NB4 (cell line): ENCODE measurements at places on chromosomes 11 and 22.

- DNase-seq = no peak
These were observed 4.9 kb upstream of the FLI1 start for GRCh38 chr11:128688896-128689546.

DNA sequence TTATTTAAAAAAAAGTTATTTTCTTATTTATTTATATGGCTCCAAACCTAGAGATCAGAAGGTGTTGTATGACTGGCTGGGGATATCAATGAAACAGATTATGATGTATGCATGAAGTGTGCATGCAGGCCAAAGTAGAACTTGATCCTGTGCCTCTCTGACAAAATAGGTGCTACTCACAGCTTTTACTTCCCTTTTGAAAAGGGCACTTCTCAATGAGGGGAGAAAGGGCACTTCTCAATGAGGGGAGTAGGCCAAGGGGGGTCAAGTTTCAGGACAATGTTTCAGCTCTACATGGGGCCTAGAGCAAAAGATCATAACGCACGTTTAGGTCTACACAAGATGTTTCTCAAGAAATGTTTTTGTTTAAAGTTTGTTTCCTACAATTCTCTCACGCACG lies 397.5 kb downstream of the ETS1 start:
- DNase-seq = no peak

GRCh38 chr11:120995184-120995583 lies 28.7 kb upstream of the TBCEL start:
- no peak for DNase-seq

DNA sequence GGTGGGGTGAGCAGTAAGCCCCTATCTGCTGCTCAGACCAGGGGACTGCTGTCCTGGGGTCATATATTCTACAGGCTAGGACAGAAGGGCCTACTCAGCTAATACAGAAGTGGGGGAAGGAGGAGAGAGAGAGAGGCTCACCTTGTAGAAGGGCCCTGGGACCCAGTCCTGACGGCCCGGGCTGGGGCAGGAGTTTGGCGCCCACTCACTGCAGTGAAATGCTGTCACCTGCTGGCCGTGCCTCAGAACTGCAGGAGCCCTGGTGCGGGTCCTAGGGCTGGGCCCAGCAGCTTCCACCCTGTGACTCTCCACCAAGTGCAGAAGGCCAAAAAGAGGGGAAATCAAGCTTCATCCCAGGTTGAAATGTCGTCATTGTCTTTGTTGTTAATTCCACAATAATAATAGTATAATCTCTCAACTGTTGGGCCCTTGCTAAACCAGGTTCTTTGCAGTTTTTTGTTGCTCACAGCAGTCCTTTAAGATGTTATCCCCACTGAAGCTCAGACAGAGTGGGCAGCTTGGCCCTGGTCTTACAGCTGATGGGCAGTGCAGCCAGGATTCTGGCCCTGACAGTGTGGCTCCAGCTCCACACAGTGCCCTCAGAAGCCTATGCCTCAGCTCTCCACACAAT lies 29.6 kb downstream of the TRIM29 start:
- peak; percentile 70 for DNase-seq

DNA sequence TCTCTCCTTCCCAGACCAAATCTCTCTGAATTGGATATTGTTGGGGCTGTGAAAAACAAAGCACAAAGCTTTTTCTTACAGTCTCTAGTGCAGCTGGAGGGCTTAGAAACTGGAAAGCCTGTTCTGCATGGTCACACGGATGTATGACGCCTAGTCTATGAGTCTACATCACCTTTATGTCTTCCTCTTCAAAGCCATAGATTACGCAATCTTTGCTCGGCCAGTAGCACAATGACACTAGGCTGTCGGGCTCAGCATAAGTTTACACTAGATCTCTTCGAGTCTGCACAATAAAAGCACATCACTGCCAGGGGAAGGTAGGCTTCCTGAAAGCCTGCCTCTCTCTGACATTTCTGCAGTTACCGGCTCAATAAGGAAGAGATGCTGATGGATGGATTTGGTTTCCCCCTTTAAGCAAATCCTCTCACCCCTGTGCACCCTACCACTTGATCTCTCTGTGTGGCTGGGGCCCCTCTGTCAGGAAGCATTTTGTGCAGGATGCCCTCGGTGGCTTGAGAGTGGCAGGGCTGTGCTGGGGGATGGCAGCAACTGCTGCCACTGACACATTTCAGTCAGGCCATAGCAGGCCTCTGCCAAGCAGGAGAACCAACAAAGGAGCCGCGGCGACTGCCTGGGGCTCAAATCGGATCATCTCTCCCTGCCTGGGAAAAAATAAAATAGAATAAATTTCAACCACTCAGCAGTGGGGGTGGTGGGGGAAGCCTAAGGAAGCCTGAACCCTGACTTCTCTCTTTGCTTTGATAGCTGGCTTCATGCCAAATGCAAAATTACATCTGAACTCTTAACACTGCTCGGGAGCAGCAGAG lies 1272.8 kb downstream of the LRRC4C start:
- DNase-seq = peak; percentile 10

DNA sequence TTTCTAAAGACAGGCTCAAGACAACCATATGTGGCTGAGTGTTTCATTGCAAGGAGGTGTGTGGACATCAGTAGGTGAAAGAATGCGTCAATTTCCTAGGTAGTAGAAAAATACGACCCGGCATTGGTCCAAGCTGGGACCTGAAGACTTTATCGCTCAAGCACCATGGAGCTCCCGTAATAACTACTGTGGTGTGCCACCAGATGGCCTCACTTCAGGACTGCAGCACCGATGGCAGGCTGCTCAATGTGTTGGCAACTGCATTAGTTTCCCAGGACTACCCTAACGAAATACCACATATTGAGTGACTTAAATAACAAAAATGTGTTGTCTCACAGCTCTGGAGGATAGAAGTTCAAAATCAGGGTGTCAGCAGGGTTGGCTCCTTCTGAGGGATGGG lies 72.4 kb upstream of the FAT3 start:
- peak; percentile 26 for DNase-seq

GRCh38 chr11:9172389-9172788 lies 81.0 kb upstream of the SCUBE2 start:
- no peak for DNase-seq

DNA sequence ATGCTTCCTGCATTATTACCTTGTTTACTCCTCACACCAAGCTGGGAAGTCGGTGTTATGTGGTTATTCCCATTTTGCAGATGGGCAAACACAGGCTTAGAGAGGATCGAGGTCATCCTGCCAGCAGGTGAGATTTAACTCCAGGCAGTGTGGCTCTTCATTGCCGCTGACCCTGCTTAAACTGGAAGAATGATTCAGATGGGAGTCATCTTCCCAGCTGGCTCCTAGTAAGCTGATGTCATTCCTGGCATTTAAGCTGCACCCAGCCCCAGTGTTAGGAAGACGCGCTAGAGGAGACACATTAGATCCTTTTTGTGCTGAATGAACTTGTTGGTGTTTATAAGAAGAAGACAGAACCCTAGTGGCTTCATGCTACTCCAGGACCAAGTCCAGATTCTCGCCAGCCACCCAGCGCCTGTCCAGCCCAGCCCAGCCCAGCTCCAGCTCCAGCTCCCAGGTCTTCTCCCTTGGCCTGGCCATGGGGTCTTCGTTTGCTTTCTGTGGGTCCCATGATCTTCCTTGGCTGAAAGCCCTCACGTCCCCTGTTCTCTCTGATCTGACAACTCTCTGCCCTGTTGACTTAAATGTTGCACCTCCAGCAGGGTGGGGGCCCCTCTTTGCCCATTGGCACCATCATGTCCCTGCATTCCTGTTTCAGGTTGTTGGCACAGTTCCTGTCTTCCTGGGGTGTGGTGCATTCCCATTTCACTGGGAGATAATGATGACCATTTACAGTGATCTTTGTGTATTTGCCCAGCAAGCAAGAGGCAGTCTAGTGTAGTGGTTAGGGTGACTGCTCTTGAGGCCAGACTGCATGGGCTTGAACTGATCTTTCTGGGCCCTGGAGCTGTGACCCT lies 13.6 kb downstream of the PARVB start:
- no peak for DNase-seq

GRCh38 chr22:45769569-45770210 lies 98.1 kb downstream of the ATXN10 start:
- DNase-seq = no peak

DNA sequence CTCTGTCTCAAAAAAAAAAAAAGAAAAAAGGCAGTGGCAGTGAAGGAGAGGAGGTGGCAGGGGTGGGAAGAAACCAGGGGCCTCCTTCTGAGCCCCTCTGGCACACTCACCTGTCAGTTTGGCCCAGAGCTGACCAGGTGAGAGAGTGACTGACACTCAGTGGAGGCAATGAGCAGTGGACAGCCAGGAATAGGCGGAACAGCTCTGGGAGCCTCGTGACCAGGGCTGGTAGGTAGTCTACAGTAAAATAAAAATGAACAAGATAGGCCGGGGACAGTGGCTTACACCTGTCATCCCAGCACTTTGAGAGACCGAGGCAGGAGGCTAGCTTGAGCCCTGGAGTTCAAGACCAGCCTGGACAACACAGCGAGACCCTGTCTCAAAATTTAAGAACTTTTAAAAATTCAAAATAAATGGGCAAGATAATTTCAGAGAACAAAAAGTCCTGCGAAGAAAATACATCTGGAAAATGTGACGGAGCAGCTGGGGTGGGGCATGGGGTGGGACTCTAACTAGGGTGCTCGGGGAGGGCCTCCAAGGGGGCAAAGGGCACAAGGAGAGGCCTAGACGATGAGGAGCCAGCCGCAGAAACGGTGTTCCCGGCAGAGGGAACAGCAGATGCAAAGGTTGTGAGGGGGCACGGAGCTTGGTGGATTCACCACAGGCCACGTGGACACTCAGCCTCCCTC lies 3.8 kb upstream of the PDXP start:
- no peak for DNase-seq

DNA sequence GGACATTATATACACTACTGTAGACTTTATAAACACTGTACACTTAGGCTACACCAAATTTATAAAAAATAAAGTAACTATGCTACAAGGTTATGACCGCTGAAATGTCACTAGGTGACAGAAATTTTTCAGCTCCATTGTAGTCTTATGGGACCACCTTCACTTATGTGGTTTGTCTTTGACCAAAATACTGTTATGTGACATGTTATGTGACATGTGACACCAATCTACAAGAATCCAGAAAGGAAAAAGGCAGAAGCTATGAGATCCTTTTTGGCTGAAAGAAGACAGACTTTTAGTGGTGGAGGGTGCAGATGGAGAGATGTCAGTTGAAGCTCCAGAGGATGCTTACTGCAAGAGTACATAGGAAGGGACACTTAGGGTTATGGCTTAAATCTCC lies 1378.4 kb upstream of the TENM4 start:
- no peak for DNase-seq

- DNase-seq = peak; percentile 98
These were observed 869 bp upstream of the EIF4ENIF1 start for GRCh38 chr22:31490496-31490925.

- no peak for DNase-seq
These were observed 79.3 kb upstream of the RAB1B start for GRCh38 chr11:66189031-66189745.

GRCh38 chr22:20283674-20284066 lies 15.6 kb upstream of the RTN4R start:
- DNase-seq = no peak

GRCh38 chr11:67240576-67241389 lies 25.5 kb upstream of the GRK2 start:
- DNase-seq = peak; percentile 86

- DNase-seq = peak; percentile 93
These were observed 52.1 kb downstream of the LHFPL7 start for GRCh38 chr22:24894220-24894975.

GRCh38 chr11:128525411-128526243 lies 61.7 kb downstream of the ETS1 start:
- no peak for DNase-seq

GRCh38 chr11:18754308-18754707 lies 28.3 kb upstream of the IGSF22 start:
- no peak for DNase-seq

DNA sequence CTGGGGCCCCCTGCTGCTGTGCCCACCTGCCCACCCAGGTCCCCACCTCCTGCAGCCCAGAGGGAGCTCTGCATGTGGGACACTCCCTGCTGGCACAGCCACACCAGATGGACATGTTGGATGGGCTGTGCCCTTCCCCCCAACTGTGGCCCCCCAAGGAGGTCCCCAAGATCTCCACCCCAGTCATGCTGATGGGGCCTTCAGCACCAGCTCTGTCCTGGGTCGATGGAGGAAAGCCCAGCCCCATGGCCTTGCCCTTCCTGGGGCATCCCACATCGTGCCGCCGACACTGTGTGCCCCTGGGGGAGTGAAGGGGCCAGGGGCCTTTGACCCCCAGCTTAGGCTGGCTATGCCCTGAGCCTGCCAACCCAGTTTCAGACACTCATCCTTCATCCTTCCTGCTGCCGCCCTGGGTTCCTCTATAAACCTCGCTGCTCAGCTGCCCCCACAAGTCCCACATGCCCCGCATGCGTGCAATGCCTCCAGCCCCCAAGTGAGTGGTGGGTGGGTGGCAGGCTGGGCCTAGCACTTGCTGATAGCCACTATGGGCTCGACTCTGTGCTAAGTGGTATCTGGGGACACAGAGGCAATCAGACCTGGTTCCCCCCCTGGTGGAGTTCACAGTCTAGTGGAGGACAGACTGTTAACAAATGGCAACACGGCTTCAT lies 3.9 kb upstream of the DPP3 start:
- DNase-seq = no peak

- DNase-seq = peak; percentile 93
These were observed 147.5 kb downstream of the LDLRAD3 start for GRCh38 chr11:36091256-36091811.

DNA sequence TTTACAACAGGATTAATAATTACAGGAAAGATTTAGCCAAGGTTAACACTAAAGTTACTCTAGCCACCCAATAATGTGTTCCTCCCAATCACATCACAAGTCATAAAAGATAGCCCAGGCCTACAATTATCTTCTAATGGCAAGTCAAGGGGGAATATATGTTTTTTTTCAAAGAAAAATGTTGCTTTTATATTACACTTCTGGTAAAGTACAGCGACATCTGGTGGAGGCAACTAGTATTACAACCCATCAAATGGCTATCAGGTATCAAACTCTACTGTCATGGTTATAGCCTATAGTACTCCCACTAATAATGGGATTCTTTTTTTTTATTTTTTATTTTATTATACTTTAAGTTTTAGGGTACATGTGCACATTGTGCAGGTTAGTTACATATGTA lies 71.8 kb downstream of the XRRA1 start:
- DNase-seq = peak; percentile 39

DNA sequence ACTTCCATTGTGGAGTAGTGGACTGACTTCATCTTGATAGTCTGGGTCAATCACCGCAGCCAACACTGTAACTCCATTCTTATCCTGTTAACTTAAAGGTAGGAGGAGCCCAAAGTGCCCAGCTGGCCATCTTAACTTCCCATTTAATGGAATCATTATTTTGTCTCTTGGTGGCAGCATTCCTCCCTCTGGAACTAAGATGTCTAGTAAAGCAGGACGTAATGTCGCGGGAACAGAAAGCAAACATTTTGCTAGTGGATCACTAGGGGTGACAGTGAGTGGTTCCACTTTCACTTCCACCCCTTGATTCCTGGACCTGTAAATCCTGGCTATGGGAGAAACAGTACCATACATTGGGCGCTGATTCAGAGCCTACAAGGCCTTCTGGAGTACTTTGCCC lies 71.4 kb downstream of the GAB4 start:
- DNase-seq = no peak

DNA sequence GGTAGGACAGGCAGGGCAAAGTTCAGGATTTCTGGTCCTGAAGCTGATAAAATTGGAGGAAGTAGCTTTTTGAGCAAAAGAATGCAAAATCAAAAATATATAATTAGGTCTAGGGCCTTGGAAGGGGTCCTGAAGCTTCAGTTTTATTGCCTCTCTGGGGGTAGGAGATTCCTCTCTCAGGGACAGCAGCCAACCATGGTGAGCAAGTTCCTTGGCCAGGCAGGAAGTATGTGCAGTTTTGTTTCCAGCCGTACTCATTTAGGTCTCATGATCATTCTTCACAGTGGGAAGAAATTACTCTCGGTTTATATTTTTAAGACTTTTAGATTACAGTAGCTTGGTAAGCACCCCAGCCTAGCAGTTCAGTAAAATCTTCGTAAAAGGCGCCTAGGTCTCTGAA lies 2.9 kb upstream of the RAB38 start:
- DNase-seq = no peak
